ENCODE measurements at places on chromosomes 16 and 17.
A peak's percentile ranks its signal among the peaks of the same experiment; 100 is the strongest.

- H3K4me3 ChIP-seq: no peak overlapping the region
- H3K4me1 ChIP-seq: no peaks in the 10 kb centered on the region
- no peaks in the 10 kb centered on the region for H3K36me3 ChIP-seq
- DNase-seq: no peak
Observed at GRCh38 chr16:23267647-23268046, 34.5 kb upstream of the SCNN1B start.

- H3K27ac ChIP-seq: no peak overlapping the region
- no peaks in the 10 kb centered on the region for H3K36me3 ChIP-seq
- peaks cover 18% of the 10 kb centered on the region for H3K27me3 ChIP-seq
- no peak for DNase-seq
Observed at GRCh38 chr16:804193-805048, 3.9 kb upstream of the GNG13 start.

DNA sequence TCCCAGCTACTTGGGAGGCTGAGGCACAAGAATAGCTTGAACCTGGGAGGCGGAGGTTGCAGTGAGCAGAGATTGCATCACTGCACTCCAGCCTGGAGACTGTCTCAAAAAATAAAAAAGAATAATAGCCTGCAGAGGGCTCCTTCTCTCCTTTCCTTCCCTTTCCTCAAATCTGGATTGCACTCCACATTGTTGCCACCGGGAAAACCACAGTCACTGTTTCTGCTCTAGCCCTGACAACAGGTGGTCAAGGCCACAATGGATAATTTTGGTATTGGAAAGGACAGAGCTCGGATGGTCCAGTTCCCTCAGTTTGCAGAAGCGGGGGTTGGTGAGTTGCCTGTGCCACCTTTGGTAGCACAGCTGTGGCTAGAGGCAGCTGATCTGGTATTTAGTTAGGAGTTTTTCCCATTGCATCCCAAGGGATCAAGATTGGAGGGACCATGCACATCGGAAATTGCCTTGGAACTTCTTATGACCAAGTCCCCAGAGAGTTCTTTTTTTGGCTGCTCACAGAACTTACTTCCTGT is 44.7 kb upstream of the PRSS54 start:
- H3K4me3 ChIP-seq: no peak overlapping the region
- H3K36me3 ChIP-seq: no peaks in the 10 kb centered on the region
- DNase-seq: peak; percentile 83
- no peak overlapping the region for H3K27ac ChIP-seq
- H3K27me3 ChIP-seq: no peaks in the 10 kb centered on the region

DNA sequence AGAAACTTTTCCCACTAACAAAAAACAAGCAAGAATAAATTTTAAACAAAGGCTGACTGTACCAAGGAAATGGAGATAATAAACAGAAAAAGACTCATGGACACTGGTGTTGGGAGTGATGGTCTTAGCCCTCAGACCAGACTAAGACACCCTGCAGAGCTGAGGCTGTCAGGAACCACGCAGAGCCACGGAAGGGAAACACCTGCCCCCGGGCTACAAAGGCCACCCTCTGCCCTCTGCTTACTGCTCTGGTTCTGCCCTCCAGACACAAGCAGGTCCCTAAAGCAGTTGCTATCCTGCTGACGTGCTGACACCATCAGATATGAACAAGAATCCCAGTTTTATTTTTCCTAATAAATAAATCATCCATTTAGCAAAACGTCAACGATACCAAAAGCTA is 80.0 kb downstream of the ANKRD11 start:
- peaks cover 19% of the 10 kb centered on the region for H3K4me1 ChIP-seq
- no peaks in the 10 kb centered on the region for H3K36me3 ChIP-seq
- H3K4me3 ChIP-seq: no peak overlapping the region
- peak overlapping the region; percentile 44 for H3K27ac ChIP-seq
- no peak for DNase-seq
- no peaks in the 10 kb centered on the region for H3K27me3 ChIP-seq

- H3K4me1 ChIP-seq: no peaks in the 10 kb centered on the region
- no peak overlapping the region for H3K27ac ChIP-seq
- H3K36me3 ChIP-seq: peaks cover 50% of the 10 kb centered on the region
- H3K4me3 ChIP-seq: no peak overlapping the region
- H3K27me3 ChIP-seq: no peaks in the 10 kb centered on the region
- DNase-seq: no peak
Observed at GRCh38 chr16:75172578-75172977, 24.3 kb downstream of the ZFP1 start.

GRCh38 chr17:72152387-72152929 is 31.6 kb downstream of the SOX9 start:
- H3K4me3 ChIP-seq: no peak overlapping the region
- no peaks in the 10 kb centered on the region for H3K36me3 ChIP-seq
- H3K27ac ChIP-seq: no peak overlapping the region
- peaks cover 9% of the 10 kb centered on the region for H3K4me1 ChIP-seq
- H3K27me3 ChIP-seq: peaks cover 18% of the 10 kb centered on the region

GRCh38 chr17:49523706-49524472 is 28.8 kb downstream of the NGFR start:
- no peak overlapping the region for H3K4me3 ChIP-seq
- H3K4me1 ChIP-seq: no peaks in the 10 kb centered on the region
- no peak overlapping the region for H3K27ac ChIP-seq
- no peaks in the 10 kb centered on the region for H3K36me3 ChIP-seq

GRCh38 chr16:72926177-72927070 is 121.5 kb downstream of the ZFHX3 start:
- H3K27me3 ChIP-seq: no peaks in the 10 kb centered on the region
- no peak for DNase-seq
- H3K27ac ChIP-seq: no peak overlapping the region
- H3K36me3 ChIP-seq: no peaks in the 10 kb centered on the region
- no peak overlapping the region for H3K4me3 ChIP-seq

GRCh38 chr16:4663777-4664465 is 29.4 kb upstream of the NUDT16L1 start:
- no peaks in the 10 kb centered on the region for H3K27me3 ChIP-seq
- H3K4me1 ChIP-seq: no peaks in the 10 kb centered on the region
- no peak for DNase-seq
